Epithelial cell of proximal tubule (primary cell): ENCODE measurements at places on chromosomes 4 and X. TPM values are rescaled to one million over a fixed set of nuclear protein-coding genes. Genes with fewer than 3 reads are reported as not detected.

The PARM1 gene
- total RNA-seq, result 0.87 and 1.3 TPM in 2 replicates

The GRXCR1 gene
- total RNA-seq, result not detected in 2 replicates

The RTL3 gene
- total RNA-seq, result 0.06 and 4.9 TPM in 2 replicates

The USP17L10 gene
- not detected in 2 replicates for total RNA-seq

The ADGRG4 gene
- total RNA-seq, result not detected in 2 replicates

The PCYT1B gene
- 0.12 and 3.5 TPM in 2 replicates for total RNA-seq

The RWDD4 gene
- total RNA-seq, result 17.2 and 24.2 TPM in 2 replicates

The GAGE12J gene
- total RNA-seq, result not detected in 2 replicates

The STATH gene
- total RNA-seq, result not detected in 2 replicates

The TCEAL6 gene
- total RNA-seq, result not detected in 2 replicates

The COL25A1 gene
- total RNA-seq, result 0.46 and 0.65 TPM in 2 replicates

The XAGE2 gene
- not detected in 2 replicates for total RNA-seq

- no peak for DNase-seq
Observed at GRCh38 chr4:156974264-156974663, 2.7 kb upstream of the PDGFC start.

DNA sequence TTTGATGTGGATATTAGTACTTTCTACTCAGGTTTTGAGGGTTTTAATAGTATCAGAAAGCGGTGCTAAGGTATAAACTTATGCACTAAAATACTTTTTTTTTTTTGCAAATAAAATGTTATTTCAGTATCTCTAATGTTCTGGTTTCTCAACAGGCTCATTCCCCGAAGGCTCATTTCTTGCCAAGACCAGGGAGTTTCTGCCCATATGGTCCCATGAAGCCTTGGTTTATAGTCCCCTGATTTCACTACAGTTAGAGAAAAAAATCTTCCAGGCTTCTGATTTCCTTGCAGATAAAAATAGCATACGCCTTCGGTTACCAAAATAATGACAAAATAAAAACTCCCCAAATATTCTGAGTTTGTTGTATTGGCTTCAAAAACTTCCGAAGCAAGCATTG is 814.2 kb upstream of the PABPC4L start:
- DNase-seq, result no peak

- no peak for DNase-seq
Observed at GRCh38 chr4:179738822-179739221, 2296.6 kb upstream of the AGA start.

- no peak for DNase-seq
Observed at GRCh38 chrX:65575022-65575421, 40.4 kb upstream of the LAS1L start.

- no peak for DNase-seq
Observed at GRCh38 chrX:31523884-31524536, 452.2 kb upstream of the FTHL17 start.

DNA sequence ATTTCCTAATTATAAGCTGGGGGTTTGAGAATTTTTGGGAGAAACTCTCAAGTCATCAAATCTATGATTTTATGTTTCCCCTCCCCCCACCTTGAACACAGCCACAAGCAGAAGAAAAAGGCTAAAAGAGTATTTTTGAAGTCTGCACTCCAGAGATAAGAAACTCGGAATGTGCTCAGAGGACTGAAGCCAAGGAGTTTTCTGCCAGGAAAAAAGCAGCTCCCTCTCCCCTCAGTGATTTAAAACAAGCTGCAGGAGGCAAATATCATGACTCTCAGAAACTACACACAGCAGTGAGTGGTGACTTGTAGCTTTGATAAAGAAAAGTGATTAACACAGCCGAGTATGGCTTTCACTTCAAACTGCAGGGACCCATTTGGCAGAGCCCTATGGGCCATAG is 800.2 kb upstream of the FTHL17 start:
- no peak for DNase-seq

- no peak for DNase-seq
Observed at GRCh38 chrX:45385757-45386156, 185.1 kb upstream of the DIPK2B start.

- DNase-seq, result no peak
Observed at GRCh38 chr4:137647375-137647774, 115.1 kb upstream of the PCDH18 start.

DNA sequence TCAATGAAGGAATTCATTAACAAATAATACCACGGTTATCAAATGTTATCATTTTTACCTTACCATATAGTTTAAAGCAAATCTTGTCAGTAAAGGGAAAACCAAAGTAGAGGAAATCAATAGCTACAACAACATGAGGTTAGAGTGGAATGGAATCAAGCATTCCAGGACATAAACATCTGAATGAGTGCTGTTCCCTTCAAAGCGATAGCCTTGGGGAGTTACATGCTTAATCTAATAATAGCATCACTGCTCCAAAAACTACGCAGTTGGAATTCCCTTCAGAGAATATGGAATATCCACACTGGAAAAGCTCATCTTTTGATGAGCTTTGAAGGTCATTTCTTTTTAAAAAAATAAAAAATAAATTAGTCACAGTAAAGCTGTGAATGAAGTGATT is 31.2 kb downstream of the PDE5A start:
- DNase-seq, result no peak

GRCh38 chr4:151165205-151166000 is 66.0 kb downstream of the RPS3A start:
- no peak for DNase-seq

GRCh38 chrX:125203365-125203736 is 116.3 kb upstream of the TEX13C start:
- no peak for DNase-seq

GRCh38 chr4:78767350-78767749 is 8.8 kb upstream of the BMP2K start:
- DNase-seq, result no peak

GRCh38 chr4:170854097-170854496 is 764.3 kb upstream of the AADAT start:
- no peak for DNase-seq

GRCh38 chr4:7416745-7417432 is 17.8 kb downstream of the PSAPL1 start:
- no peak for DNase-seq

DNA sequence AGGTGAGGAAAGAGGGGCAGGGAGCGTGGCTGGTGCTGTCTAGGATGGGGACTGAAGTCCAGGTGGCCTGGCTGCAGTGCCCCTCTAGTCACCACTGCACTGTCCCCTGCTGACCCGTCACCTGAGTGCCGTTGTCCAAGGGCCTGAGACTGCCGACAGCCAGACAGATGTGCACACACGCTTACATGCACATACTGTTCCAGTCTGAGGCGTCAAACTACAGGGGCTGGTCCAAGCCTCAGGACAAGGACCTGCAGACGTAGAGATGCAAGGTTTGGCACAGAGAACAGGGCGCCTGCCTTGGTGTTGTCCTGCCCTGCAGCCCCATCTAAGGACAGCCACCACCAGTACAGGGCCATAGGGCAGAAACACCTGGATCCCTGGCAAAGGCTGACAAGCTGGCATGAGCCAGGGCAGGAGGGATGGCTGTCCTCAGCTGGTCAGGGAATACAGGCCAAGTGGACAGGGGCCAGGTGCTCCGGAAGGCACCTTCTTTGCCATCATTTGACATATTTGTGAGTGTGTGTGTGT is 1.7 kb downstream of the SLC2A9 start:
- DNase-seq, result no peak

DNA sequence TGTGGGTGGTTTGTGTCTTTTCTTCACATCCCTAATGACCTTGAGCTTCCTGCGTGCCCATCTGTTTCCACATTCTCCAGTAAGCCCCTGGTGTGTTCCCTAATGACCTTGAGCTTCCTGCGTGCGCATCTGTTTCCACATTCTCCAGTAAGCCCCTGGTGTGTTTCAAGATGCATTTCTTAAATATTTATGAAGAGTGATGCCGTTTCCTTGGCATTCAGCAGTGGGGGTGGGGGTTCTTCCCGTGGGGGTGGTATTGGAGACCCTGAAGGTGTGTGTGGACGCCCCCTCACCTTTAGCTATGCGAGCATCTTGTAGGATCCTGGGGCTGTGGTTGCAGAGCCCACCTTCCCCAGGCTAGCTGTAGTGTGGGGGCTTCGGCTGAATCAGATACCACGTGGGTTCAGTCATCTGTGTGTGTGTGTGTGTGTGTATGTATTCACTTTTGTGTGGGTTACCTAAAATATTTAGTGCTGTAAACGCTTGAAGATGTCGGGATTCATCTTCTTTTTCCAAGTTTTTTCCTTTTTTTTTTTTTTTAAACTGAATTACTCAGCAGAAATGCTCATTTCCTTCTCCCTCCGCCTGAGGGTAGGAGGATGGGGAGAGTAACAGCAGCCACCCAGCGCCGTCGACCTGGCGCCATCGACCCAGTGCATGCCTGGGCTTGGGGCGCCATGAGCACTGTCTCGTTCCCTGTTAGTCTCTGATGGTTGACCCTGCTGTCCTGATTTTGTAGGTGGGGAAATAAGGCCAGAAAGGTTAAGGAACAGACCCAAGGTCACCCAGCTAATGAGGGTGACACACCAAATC is 9.9 kb downstream of the NSG1 start:
- no peak for DNase-seq

DNA sequence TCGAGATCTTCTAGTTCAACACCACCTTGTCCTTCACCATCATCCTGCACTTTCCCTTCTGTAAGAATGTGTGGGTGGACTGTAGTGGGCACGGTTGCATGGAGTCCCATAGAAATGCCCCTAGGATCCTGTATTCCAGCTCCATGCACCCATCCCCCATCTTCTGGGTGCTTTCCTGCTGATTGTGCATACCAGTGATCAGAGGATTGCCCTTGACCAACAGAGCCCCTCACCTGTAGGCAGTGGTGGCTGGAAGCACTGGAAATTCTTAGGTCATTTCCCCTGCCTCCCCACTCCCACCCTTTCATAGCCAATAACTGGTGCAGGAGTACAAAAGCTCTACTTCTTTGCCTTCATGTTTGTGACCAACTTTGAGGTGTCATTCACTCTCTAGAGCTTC is 213.4 kb upstream of the ARSJ start:
- no peak for DNase-seq

- DNase-seq, result no peak
Observed at GRCh38 chr4:138392751-138393308, 150.7 kb upstream of the SLC7A11 start.

- DNase-seq, result peak; percentile 20
Observed at GRCh38 chr4:154399259-154399974, 92.2 kb downstream of the DCHS2 start.
